Naive thymus-derived CD4-positive, alpha-beta T cell (primary cell): ENCODE measurements at places on chromosomes 6 and 20. TPM values are rescaled to one million over a fixed set of nuclear protein-coding genes. Genes with fewer than 3 reads are reported as not detected.
A peak's percentile ranks its signal among the peaks of the same experiment; 100 is the strongest.

The IL17F gene
- total RNA-seq = not detected in 2 replicates

DNA sequence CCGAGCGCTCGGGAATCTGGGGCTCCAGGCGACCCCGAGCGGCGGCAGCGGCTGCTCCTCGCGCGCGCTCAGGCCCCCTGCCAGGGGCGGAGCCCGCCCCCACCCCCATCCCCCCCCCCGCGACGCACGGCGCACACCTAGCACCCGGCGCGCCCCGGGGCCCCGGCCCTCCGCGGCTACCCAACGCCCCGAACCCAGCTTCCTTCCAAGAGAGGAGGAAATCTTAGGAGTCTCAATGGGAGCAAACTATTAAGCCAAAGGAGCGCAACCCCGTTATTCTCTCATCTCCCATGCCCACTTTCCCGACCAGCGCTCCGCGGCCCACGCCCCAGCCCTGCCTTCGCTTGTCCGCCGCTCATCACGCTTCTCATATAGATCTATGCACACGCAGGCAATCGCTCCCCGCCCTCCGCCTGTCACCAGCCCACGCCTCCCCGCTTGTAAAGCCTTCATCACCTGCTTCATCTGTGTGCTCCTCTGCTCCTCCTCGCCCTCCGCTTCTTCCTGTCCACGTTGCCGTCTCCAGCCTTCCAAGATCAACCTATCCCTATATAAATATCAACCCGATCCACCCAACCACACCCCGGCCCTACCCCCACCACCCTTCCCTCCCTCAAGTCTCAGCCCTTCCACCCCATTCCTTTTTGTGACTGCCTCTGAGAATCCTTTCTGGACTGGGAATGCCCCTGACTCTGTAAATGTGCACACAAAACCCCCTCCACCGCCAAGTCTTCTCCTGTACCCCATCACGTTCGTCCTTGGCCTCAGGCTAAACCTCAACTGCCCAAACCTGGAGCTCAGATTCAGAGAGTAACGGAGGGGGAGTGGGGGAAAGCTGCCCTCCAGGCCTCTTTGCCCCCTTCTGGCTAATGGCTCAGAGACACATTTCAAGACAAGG is at the start of gene DLK2:
Gene DLK2, minus strand, starts transcription at position 18 of the 898 bp plus-strand sequence. CDS start 723 bp downstream, outside the sequence.
- no peaks in the 10 kb centered on the region for H3K27me3 ChIP-seq
- peak within 1 kb of the TSS; percentile 63 for H3K27ac ChIP-seq
- H3K36me3 ChIP-seq = no peaks in the 10 kb centered on the region
- peak within 1 kb of the TSS; percentile 69 for H3K4me3 ChIP-seq

GRCh38 chr6:25601800-25602673 is 50.0 kb upstream of the SCGN start:
- H3K4me1 ChIP-seq = no peaks in the 10 kb centered on the region
- peak; percentile 34 for DNase-seq
- no peaks in the 10 kb centered on the region for H3K27me3 ChIP-seq
- H3K36me3 ChIP-seq = peaks cover 11% of the 10 kb centered on the region
- no peak overlapping the region for H3K27ac ChIP-seq

The ZBTB46 gene
- 0.08 TPM for total RNA-seq

DNA sequence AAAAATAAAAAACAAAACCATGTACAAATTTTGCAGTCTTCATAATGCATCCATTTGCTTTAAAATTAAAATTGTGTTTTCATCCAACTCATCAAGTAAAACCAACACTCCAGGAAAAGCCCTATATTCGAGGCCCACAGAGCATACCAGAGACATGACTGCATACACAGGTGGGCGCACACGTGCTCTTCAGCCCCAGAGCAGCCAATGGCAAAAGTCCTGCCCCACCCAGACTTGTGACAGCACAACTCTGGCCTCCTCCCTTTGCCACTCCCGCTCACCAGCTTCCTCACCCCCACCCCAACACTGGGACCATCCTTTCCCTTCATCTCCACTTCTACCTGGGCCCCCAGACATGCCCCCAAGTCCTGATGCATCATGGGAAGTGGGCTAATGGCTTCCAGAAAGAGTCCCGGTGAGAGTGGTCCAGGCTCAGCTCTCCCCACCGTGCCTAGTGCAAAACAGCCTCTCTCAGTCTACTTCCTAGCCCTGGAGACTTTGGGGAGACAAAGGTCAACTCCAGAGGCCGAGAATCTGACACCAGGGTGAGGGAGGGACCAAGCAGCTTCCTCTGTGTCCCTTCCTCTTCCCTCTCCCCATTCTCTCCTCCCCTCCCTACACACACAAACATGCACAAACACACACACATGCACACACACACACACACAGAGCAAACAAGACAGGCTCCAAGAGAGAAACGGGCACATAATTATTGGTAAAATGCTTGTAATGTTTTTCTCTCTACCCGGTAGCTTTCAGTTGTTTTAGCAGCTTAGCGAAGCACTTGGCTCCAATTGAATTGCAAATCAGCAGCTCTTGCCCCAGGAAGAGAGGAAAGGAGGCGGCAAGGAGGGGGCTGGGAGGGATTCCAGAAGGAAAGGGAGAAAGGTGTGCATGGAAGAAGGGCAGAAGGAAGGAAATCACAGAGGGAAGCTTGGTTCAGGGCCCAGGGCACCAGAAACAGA is 14.3 kb downstream of the GRM4 start:
- H3K36me3 ChIP-seq = no peaks in the 10 kb centered on the region
- H3K4me3 ChIP-seq = no peak overlapping the region
- peaks cover 5% of the 10 kb centered on the region for H3K27me3 ChIP-seq
- no peaks in the 10 kb centered on the region for H3K4me1 ChIP-seq
- no peak overlapping the region for H3K27ac ChIP-seq
- no peak for DNase-seq

DNA sequence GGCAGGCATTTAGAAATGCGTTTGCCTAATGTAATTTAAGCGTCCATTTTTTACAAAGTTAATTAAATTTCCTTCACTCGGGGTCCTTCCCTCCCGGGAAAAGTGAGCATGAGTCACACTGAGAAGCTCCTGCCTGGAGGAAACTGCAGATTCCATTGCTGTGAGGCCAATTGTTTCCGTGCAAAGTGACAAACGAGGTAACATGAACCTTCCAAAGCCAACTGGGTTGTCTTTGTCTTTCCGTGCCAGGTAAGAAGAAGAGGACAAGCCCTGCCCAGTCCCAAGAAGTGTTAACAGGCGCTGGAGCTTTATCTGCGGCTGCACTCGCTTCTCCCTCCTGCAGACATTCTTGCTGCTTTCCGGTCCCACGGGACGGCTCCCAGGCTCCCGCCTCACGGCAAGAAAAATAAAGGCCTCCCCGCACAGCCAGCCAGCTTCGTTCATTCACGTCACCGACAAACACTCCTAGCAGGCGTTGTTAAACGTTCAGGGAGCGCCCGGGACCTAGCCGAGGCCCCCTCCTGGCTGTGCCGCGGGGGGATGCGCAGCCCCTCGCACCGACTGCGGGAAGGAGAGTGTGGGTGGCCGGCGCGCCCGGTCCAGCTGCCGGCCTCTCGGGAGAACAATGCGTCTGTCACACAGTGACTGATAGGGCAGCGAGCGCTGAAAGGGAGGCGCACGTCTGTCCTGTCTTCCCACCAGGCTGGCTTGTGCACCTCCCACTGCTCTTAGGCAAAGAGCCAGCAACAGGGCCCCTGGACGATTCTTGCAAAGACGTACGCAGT is 61.5 kb upstream of the HDDC2 start:
- H3K4me3 ChIP-seq = no peak overlapping the region
- H3K36me3 ChIP-seq = no peaks in the 10 kb centered on the region
- no peak for DNase-seq
- H3K4me1 ChIP-seq = no peaks in the 10 kb centered on the region

DNA sequence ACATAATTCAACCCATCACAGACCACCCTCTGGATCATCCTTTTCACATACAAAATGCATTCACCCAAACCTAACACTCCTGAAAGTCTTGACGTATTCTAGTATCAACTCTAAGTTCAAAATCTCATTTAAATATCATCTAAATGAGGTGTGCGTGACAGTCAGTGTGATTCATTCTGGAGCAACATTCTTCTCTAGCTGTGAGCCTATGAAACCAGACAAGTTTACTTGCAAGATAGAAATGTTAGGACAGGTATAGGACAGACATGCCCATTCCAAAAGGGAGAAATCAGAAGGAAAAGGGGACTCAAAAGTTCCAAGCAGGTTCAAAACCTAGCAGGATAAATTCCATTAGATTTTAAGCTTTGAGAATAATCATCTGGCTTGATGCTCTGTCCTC is 329.7 kb downstream of the CD83 start:
- no peaks in the 10 kb centered on the region for H3K27me3 ChIP-seq
- H3K27ac ChIP-seq = no peak overlapping the region
- H3K4me1 ChIP-seq = peaks cover 15% of the 10 kb centered on the region

- no peaks in the 10 kb centered on the region for H3K4me1 ChIP-seq
- H3K27ac ChIP-seq = no peak overlapping the region
- H3K27me3 ChIP-seq = no peaks in the 10 kb centered on the region
- no peaks in the 10 kb centered on the region for H3K36me3 ChIP-seq
These were observed 27.9 kb downstream of the MOCS1 start for GRCh38 chr6:39906318-39906761.

The RAB44 gene
- total RNA-seq = 10.1 TPM

GRCh38 chr6:124234801-124235200 is 431.1 kb downstream of the NKAIN2 start:
- no peak overlapping the region for H3K27ac ChIP-seq
- DNase-seq = no peak
- H3K36me3 ChIP-seq = no peaks in the 10 kb centered on the region
- H3K27me3 ChIP-seq = no peaks in the 10 kb centered on the region
- no peaks in the 10 kb centered on the region for H3K4me1 ChIP-seq

DNA sequence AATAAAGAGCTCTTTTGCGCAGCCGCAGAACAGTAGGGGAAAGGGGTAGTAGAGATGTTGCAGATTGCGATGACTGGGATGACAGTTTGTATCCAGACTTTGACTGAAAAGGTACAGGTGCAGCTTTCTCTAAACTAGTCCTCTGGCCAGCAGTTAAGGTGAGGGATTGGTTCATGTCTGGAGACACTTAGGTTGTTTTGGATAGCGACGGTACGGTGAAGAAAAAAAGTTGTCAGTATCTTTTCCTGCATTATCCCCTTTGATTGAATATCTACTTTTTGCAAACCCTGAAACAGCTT is 537 bp downstream of the PRR3 start:
- peaks cover 19% of the 10 kb centered on the region for H3K4me1 ChIP-seq
- no peak for DNase-seq
- H3K4me3 ChIP-seq = peak overlapping the region; percentile 97

- no peak overlapping the region for H3K4me3 ChIP-seq
- no peaks in the 10 kb centered on the region for H3K36me3 ChIP-seq
- no peaks in the 10 kb centered on the region for H3K4me1 ChIP-seq
- no peaks in the 10 kb centered on the region for H3K27me3 ChIP-seq
- H3K27ac ChIP-seq = no peak overlapping the region
These were observed 61.3 kb upstream of the FERMT1 start for GRCh38 chr20:6184086-6184485.

- H3K4me3 ChIP-seq = no peak overlapping the region
- H3K4me1 ChIP-seq = no peaks in the 10 kb centered on the region
- no peaks in the 10 kb centered on the region for H3K27me3 ChIP-seq
- no peak for DNase-seq
- H3K27ac ChIP-seq = no peak overlapping the region
These were observed 29.3 kb downstream of the FOXF2 start for GRCh38 chr6:1418471-1419191.

DNA sequence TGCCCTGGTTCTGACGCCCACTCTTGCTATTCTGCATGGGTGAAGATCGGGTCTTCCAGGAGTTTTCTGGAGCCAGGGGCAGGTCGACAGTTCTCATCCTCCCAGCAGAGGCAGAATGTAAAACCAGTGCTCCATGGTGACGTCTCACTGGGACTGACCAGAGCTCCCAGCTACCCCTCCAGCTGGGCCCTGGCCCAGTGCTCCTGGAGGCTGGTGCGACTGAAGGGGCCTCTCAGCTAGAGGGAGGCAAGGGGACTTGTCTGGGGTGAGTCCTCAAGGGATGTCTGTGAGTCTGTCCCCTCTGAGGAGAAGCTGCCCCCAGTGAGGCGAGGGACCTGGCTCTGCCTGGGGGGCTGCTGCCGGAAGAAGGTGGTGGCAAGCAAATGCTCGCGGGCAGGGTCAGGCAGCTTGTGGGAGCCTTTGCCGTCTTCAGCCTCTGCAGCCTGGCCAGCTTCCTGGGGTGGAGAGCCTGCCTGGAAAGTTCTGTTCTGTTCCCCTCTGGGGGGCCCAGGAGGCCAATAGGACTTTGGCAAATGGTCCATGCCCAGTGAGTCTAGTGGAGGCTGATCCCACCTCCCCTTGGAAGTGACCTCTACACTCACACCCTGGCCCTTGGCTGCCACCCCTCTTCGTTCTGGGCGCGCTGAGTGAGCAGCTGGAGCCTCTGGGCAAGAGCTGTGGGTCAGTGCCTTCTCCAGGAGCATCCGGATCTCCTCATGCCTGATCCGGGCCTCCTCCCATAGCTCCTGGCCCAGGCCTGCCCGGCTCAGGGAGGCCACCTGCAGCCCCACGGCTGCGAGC is 47.5 kb downstream of the KIAA1755 start:
- no peak for DNase-seq
- no peak overlapping the region for H3K27ac ChIP-seq
- H3K27me3 ChIP-seq = no peaks in the 10 kb centered on the region
- no peaks in the 10 kb centered on the region for H3K36me3 ChIP-seq

The CFAP206 gene
- not detected for total RNA-seq
